ENCODE measurements at places on chromosomes 6 and 20.

DNA sequence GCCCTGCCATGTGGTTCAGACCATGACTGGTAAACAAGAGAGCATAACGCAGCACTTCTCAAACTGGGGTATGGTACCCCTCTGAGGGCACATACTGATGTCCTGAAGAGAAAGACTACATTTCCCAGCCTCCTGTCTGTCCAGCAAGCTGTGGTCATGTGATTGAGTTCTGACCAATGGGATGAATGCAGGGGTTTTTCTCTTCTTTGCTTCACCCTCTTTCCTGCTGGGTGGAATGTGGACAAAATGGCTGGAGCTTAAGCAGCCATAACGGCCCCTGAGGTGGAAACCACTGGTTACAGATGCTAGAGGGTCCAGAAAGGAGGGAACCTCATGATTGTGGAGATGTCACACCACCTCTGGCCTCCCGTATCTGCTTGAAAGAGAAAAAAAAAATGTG, 19.4 kb upstream of the KCNB1 start:
- DNase-seq = peak; percentile 47

DNA sequence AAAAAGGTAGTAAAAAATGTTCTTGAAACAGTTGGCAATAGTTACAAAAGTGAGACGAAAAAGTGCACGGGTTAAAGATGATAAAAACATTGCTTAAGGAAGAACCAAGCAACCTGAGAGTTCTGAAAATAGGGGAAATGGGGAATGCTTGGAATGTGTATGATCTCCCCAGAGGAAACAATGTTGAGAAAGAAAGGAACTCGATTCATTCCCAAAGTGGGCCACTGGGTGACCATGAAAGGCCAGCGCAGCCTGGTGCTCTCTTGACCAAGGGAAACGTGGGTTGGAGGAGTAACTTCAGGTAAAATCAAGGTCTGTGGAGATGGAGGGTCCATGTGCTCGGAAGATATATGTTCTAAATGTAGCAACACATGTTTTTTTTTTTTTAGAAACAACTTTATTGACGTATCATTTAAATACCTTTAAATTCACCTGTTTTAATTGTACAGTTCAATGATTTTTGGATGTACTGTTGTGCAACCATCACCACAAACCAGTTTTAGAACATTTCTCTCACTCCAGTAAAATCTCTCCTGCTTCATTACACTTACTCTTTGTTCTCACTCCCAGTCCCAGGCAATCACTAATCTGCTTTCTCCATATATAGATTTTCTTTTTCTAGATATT, 34.5 kb upstream of the CEP85L start:
- DNase-seq = no peak

DNA sequence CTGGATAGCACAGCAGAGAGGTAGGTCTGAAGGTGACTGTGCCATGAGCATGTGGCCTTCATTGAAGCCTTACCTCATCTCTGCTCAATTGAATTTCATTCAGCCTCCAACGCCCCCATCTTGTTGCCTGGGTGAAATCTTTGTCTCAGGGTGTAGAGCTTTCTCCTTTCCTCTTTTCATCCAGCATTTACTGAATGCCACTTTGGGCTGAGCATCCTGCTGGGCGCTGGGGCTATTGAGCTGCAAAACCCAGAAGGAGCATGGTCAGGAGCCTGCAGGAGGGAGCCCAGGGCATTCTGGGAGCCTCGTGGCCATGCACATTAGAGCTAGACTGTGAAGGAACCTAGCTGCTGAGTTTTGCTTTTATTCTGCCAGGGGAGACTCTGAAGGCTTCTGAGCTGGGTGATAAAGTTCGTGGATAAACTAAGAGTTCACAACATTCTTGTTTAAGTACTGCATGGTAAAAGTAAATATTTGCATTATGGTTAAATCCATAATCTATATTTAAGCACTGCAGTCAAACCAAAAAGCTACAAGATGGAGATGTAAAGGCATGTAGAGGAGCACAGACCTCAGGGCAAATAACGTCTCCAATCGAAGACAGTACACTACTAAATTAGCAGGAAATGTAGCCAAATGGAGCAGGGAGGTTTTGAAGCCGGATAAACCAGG, 13.2 kb upstream of the ASXL1 start:
- DNase-seq = no peak

GRCh38 chr6:3733321-3733925, 18.1 kb downstream of the PXDC1 start:
- no peak for DNase-seq

DNA sequence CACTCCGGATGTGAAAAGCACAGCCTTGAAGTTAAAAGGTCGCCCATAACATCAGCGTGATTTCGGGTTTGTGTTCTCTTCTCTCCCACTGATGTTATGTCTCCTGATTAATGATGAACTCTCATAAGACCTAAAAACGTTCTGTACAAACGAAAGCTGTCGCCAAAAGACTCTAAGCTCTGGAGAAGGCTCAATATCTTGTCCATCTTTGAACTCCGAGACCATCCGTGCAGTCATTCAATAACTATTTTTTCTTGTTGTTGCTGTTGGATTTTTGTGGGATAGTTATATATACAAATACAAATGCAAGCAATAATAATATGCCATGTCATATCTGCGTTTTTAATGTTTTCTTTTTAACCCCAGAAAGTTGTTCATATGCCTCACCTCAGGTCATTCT, 291.8 kb upstream of the MARCKS start:
- peak; percentile 80 for DNase-seq

DNA sequence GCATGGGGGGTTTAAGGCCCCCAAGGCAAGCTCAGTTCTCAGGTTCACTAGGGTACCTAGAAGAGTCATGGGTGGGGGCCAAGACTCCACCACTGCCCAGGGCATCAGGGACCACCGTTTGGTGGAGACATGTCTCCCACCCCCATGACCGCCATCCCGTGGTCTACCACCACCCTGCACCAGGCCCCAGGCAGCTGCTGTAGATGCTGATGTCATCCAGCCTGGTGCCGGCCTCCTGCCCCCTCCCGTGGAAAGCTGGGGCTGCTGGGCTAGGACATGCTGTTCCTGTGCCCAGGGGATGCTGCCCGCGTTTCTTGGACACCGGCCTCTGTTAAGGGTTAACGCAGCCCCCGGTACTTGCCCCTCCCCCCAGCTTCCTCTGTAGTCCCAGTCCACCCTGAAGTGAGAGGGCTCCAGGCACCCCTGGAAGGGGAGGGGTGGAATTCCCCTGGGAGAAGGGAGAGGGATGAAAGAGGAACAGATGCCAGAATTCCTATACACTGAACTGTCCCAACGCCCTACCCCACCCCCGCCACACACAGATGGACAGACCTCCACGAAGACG, 587 bp downstream of the IP6K3 start:
- DNase-seq = peak; percentile 81

DNA sequence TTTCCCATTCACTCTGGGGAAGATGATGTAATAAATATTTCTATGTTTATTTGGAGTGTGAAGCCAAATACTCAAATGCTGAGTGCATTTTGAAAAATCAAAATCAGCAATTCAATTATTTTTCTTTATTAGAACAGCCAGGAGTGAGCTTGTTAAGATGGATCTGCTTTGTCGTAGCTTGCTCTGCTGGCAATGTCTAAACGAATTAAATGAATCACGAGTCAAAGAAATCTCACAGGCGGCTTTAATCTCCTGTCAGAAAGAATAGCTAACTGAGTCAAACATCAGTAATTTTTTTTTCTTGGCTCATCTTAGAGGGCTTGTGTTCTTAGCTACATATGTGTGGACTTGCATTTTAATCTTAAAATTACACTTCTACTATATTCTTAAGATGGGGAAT, 100.2 kb upstream of the HMGN3 start:
- no peak for DNase-seq

- DNase-seq = no peak
These were observed 42.0 kb upstream of the TMEM244 start for GRCh38 chr6:129903082-129903481.

DNA sequence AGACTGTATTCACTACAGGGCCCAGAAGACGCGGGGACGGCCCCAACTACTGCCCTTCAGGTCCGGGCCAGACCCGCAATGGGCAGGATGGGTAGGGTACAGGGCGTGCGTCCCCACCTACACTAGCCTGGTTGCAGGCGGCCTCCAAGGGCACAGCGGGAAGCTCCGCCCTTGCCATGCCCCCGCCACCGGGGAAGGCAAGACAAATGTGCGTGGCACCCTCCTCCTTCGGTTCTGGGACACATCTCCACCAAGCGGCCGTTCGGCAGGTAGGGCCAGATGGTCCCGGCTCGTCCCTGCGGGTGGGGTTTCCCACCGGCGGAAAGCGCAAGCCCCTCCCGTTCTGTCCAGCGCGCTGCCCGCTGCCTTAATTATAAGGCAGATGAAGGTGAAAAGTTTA, 5.6 kb downstream of the NXT1 start:
- no peak for DNase-seq

GRCh38 chr6:112231164-112231563, 23.2 kb downstream of the LAMA4 start:
- DNase-seq = no peak

- DNase-seq = no peak
These were observed 308.6 kb upstream of the CNR1 start for GRCh38 chr6:88474720-88475119.

DNA sequence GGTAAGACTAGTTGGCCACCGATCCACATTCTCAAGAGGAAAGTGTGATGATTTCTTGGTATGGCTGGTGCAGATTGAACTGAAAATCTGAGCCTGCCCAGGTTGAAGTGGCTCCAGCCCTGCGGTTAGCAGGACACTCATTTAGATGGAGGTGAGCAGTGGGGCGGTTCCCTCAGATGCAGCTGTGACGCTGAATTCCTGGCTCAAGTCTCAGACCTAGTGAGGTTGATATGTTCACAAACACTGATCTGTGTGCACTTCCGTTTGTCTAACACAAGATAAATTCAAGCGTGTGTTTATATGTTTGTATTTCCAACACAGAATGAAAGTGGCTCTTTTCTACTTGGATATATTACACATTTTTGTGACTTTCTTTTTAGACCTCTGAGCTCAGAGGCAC, 83.4 kb upstream of the FRMD1 start:
- no peak for DNase-seq

GRCh38 chr6:124055963-124056362, 252.3 kb downstream of the NKAIN2 start:
- DNase-seq = no peak
